Amygdala (tissue), 56 donors: ENCODE measurements at places on chromosomes 16 and 17.

GRCh38 chr16:59030923-59031485, 296.9 kb upstream of the GOT2 start:
- no peak for DNase-seq

GRCh38 chr16:88459366-88460073, 6.4 kb downstream of the ZFPM1 start:
- DNase-seq, result no peak

DNA sequence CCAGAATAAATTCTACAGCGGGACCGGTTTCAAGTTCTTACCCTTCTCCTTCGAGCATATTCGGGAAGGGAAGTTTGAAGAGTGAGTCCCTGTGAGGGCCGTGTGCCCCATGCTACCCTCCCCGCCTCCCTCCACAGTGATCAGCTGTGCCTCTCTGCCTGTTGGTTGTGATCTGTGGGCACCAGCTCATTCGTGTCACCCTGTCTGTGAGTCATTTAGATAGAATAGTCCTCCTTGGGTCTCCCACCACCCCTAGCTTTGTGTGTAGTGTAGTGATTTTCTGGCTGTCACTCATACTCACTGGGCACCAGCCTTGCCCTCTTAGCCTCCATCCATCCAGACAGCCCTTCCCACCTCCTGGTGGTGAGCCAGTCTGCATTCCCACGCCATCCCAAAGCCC, 15.0 kb upstream of the NAGLU start:
- no peak for DNase-seq

GRCh38 chr17:47700471-47701449, 6.8 kb downstream of the TBKBP1 start:
- DNase-seq, result no peak

DNA sequence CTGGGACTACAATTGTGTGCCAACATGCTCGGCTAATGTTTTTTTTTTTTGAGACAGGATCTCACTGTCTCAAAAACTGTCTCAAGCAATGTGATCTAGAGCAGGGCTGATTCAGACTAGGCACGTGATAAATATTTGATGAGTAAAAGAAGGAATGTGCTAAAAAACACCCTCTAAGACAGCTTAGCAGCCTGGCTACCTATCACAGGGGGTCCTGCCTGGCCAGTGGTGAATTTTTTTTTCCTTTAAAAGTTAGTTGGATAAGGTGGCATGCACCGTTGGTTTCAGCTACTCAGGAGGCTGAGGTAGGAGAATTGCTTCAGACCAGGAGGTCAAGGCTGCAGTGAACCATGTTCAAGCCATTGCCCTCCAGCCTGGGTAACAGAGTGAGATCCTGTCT, 14.8 kb upstream of the GPATCH8 start:
- DNase-seq, result no peak

DNA sequence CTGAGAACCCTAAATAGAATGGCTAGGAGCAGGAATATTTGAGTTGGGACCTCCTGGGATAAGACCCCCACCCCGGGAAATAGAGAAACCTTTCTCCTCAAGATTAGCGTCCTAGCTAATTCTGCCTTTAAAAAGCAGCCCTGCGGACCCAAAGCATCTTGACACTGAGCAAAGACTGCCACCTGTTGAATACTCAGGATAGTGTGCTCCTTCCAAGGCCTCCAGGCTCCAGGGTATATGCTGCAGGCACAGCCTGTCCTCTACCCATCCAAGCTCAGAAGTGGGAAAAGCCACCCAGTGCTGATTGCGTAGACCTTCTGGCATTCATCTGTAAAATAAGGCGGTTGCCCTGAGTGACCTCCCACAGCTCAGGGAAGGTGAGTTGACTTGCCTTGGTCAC, 456.2 kb upstream of the DYNLRB2 start:
- DNase-seq, result no peak

DNA sequence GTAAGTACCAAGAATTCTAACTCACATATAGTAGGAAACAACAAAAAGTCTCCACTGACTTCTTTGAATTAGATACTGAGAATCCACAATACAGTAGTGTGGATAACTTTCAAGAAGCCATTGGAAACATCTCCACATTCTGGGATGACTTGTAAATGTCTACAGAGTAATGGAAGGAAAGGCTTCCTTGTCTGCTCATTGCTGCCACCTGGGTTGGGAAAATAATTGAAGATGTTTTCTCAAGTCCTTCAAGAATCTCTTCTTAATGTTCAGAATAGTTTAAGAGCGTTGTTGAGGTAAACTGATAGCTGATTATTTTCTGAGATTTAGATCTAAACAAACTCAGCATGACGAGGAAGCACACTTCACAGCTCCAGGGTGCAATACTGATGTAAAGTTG, 14.0 kb downstream of the CPSF4L start:
- DNase-seq, result no peak
